ENCODE measurements at places on chromosomes 1 and 21. TPM values are rescaled to one million over a fixed set of nuclear protein-coding genes. Genes with fewer than 3 reads are reported as not detected.

GRCh38 chr1:25743164-25744139 lies 56.5 kb upstream of the SELENON start:
- no peak for DNase-seq

- no peak for DNase-seq
Observed at GRCh38 chr21:26888931-26889330, 43.7 kb upstream of the ADAMTS1 start.

DNA sequence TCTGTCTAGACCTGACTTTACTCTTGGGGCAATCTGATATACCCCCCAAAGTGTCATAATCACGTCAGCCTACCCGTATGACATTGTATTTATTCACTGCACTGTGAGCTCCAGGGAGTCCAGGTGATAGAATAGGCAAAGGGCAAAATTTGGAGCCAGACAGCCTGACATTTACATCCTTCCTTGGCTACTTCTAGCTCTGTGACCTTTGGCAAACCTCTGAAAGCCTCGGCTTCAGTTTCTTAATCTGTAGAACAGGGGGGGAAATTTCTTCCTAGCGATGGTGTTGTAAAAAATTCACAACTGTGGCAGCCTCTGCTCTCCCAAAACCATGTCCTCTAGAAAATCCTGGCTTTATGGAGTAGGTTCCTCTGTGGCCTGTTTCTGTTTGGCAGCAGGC lies 240.9 kb downstream of the KIF26B start:
- DNase-seq: no peak

- no peak for DNase-seq
Observed at GRCh38 chr1:206001476-206001888, 1.7 kb downstream of the RAB7B start.

DNA sequence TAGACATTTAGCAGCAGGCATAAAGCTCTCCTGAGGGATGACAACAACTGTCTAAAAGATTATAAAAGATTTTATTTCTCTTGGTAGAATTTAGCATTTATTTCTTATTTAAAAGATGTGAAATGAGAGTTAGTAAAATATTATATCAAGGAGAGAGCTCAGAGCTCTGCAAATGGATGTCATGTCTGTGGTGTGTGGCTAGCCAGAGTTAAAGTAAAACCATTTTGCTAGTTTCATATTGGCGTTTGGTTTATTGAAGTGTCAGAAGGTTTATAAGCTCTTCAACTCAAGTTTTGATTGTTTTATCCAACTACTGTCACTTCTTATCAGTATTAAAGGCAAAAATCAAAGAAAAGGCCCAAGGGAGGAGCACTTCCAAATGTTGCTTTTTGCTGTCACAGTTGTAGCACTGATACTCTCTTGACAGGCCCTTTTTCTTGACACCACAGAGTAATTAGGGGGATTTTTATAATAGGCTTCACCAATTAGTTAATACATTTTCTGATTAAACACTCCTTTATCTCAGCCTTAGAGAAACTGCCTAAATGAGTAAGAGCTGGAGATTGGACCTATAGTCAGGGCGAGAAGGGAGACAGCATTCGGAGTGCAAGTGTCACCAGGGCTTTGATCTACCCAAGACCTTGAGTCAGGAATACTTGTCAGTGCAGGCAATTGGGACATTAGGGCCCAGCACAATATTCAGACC lies 233.9 kb downstream of the PTBP2 start:
- DNase-seq: no peak

DNA sequence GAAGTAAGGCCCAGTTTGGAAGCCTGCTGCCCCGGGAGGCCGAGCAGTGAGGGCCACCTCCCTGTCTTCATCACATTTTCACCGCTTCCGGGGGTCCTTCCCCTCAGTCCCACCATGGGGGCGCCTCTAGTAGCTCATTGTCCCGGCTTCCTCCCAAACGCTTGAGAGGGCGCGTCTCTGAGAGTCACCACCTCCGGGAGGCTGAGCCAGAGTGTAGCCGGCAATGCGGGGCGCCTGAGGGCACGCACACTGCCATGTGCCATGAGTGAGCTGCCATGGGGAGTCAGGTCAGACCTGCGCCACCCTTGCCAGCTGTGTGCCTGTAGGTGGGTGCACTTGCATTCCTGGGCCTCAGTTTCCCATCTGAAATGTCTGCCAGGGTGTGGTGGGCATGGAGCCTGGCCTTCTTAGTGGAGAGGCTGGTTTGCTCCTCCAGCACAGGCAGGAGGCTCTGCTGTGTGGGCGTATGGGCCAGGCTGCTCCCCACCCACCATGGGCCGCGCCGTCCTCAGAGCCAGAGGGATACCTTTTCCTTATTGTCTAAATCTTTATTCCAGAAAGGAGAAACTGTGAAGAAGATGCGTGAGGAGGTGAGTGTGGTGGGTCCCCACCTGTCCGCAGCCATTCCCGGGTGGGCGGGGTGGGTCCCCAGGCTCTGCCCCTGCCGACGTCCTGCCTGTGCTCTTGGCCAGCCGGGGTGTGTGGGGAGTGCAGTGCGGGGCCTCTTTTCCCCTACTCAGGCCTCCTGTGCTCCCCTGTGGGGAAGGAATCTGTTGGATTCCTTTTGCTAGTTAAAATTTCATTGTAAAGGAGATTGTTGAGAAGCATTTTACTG lies 81.3 kb upstream of the COL6A1 start:
- DNase-seq: no peak

DNA sequence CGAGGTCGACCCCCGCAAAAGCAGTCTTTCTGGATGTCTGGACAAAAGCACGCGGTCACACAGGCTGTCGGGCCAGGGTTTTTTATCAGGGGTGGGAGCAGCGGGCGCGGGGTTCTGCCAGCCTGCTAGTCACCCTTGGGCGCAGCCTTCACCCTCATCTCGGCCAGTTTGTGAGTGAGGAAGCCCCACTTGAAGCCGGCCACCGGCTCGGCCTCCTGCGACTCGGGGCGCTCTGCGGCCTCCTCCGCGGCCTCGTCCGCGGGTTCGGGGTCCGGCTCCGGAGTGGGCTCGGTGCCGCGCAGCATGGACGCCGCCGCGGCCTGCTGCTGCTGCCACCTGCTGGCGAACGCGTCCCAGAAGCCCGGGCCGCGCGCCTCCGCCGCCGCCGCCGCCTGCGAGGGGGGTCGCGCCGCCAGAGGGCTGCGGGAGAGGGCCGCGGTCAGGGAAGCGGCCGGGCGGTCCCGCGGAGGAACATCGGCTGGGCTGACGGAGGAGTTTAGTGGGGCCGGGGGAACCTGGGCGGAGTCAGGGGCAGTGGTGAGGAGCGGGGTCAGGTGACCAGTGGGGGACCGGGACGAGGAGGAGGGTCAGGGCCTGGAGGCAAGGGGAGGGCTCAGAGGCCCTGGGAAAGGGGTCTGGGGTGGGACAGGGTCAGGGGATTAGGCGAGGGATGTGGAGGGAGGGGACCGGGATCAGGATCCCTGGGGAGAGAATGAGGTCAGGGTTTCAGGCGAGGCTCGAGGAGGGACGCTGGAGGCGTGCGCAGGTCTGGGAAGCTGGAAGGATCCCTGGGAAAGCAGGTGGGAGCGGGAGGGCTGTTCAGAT lies 4.5 kb downstream of the C1orf232 start:
- DNase-seq: peak; percentile 74

GRCh38 chr1:163241746-163242145 lies 39.0 kb upstream of the RGS5 start:
- DNase-seq: no peak

- DNase-seq: no peak
Observed at GRCh38 chr1:93779540-93780165, 98.0 kb upstream of the BCAR3 start.

Gene TTC39A
- 1.1 TPM for total RNA-seq

Gene BCAN
- not detected for total RNA-seq

DNA sequence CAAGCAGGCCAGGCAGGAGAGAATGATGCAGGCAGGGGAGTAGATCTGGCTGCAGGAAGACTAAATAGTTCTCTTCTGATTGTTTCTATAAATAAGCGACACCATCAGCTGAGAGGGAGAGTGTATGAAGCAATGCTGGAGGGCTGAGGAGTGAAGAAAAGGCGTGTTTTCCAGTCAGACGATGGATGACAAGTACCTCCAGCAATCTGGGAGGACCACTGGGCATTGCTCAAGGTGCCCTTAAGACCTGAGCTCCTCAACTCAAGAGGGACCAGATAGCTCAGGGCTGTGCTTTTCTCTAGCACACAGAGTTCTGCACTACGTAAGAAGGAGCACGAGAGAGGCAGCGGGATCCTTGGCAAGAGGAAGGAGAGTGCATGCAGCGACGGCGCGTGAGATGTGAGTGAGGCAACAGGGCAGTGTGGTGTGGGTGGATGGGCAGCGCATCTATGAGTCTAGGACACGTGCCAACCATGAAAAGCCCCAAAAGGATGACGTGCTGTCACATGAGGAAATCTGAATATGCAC lies 36.0 kb downstream of the PABPC4 start:
- DNase-seq: no peak

Gene SLAMF1
- 96.3 TPM for total RNA-seq

DNA sequence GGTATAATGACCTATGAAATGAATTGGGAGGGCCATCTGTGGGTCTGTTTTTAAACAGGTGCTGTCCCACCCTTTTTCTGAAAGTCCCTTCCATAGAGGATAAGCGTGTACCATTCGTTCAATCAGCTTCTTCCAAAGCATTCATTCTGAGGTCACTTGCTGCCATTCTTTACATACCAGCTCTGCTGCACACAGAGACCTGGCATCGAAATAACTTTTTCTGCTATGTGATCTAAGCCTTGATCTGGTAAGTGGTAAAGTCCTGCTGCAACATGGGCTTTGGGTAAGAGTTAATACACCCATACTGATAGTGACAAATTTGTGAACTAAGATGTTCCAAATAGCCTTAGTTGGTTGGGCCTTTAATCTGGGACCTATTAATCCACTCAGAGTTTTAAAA lies 38.9 kb downstream of the DR1 start:
- no peak for DNase-seq

Gene LCE3D
- total RNA-seq: not detected

DNA sequence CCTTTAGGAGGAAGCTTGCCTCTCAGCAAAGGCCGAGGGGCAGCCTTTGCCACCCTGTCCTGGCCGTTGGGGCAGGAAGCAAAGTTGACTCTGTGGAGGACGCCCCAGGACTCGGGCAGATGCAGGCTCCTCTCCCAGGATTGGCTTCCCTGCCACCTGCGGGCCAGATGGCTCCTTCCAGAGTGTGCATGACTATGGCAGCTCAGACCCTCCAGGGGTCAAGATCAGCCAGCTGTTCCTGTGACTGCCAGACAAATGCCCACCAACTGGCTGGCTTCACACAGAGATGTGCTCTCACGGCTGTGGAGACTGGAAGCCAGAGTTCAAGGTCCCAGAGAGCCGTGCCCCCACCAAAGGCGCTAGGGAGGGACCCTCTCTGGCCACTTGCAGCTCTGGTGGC lies 87.0 kb upstream of the VAMP3 start:
- DNase-seq: no peak

GRCh38 chr21:29002442-29003144 lies 9.9 kb upstream of the LTN1 start:
- peak; percentile 95 for DNase-seq

Measured in activated naive CD4-positive, alpha-beta T cell treated with anti-CD3 and anti-CD28 coated beads, Interleukin-2, amount 50 U/mL, for 72 hours (primary cell).